ENCODE measurements at places on chromosomes 1 and 21. TPM values are rescaled to one million over a fixed set of nuclear protein-coding genes. Genes with fewer than 3 reads are reported as not detected.

TMEM240 gene
- 0.41 TPM for total RNA-seq

LCE6A gene
- total RNA-seq = not detected

CFH gene
- total RNA-seq = 1.7 TPM

NGF gene
- total RNA-seq = not detected

VWA1 gene
- 0.17 TPM for total RNA-seq

RNU1-1 gene
- total RNA-seq = 1,658 TPM

DPH5 gene
- 57.2 TPM for total RNA-seq

UBL4B gene
- not detected for total RNA-seq

GJA9 gene
- total RNA-seq = not detected

BEST4 gene
- 0.78 TPM for total RNA-seq

CFAP74 gene
- not detected for total RNA-seq

GUCA2A gene
- total RNA-seq = not detected

LEFTY2 gene
- total RNA-seq = not detected

LRRIQ3 gene
- 0.70 TPM for total RNA-seq

HAPLN2 gene
- 0.24 TPM for total RNA-seq

ZC3H12A gene
- total RNA-seq = 19.0 TPM

BCAR3 gene
- total RNA-seq = 1.5 TPM

NBPF10 gene
- total RNA-seq = 2.1 TPM

KCNJ15 gene
- total RNA-seq = 0.34 TPM

ACTL8 gene
- total RNA-seq = not detected

IVL gene
- total RNA-seq = not detected

SLFNL1 gene
- 0.29 TPM for total RNA-seq

ITLN2 gene
- not detected for total RNA-seq

AIRE gene
- not detected for total RNA-seq

SNRNP40 gene
- total RNA-seq = 66.9 TPM

KRTAP21-2 gene
- not detected for total RNA-seq

SERINC2 gene
- not detected for total RNA-seq

DSCAM gene
- total RNA-seq = not detected

GJB4 gene
- total RNA-seq = not detected

HSD3B1 gene
- not detected for total RNA-seq

NUDT4B gene
- 0.48 TPM for total RNA-seq

CFAP107 gene
- total RNA-seq = not detected

SFN gene
- total RNA-seq = 5.2 TPM

RGS13 gene
- total RNA-seq = not detected

MTARC1 gene
- not detected for total RNA-seq

Data from activated naive CD4-positive, alpha-beta T cell treated with anti-CD3 and anti-CD28 coated beads, Interleukin-2, amount 10 ng/mL, durations not matched to agents 5 hours and 36 hours (primary cell).